ENCODE measurements at places on chromosomes 3 and 15. TPM values are rescaled to one million over a fixed set of nuclear protein-coding genes. Genes with fewer than 3 reads are reported as not detected.

- H3K27ac ChIP-seq, result no peak overlapping the region
- H3K4me3 ChIP-seq, result no peak overlapping the region
- DNase-seq, result no peak
- H3K27me3 ChIP-seq, result no peaks in the 10 kb centered on the region
- H3K4me1 ChIP-seq, result no peaks in the 10 kb centered on the region
- H3K36me3 ChIP-seq, result no peaks in the 10 kb centered on the region
These were observed 7.6 kb downstream of the MYO9A start for GRCh38 chr15:72110355-72110754.

Gene ADCY5
- 3.9 TPM for total RNA-seq

GRCh38 chr3:64244011-64244942 is 19.0 kb upstream of the PRICKLE2 start:
- peaks cover 16% of the 10 kb centered on the region for H3K4me1 ChIP-seq
- no peaks in the 10 kb centered on the region for H3K36me3 ChIP-seq
- peak; percentile 63 for DNase-seq
- no peak overlapping the region for H3K4me3 ChIP-seq
- no peak overlapping the region for H3K27ac ChIP-seq
- H3K27me3 ChIP-seq, result no peaks in the 10 kb centered on the region

- H3K27ac ChIP-seq, result no peak overlapping the region
- no peaks in the 10 kb centered on the region for H3K27me3 ChIP-seq
- H3K4me3 ChIP-seq, result no peak overlapping the region
- peaks cover 5% of the 10 kb centered on the region for H3K36me3 ChIP-seq
- peaks cover 5% of the 10 kb centered on the region for H3K4me1 ChIP-seq
These were observed 196.0 kb downstream of the LPP start for GRCh38 chr3:188349933-188350332.

Gene BLM
- 34.9 TPM for total RNA-seq

GRCh38 chr15:75325922-75326321 is 9.9 kb upstream of the COMMD4 start:
- no peak for DNase-seq
- no peak overlapping the region for H3K27ac ChIP-seq
- H3K4me1 ChIP-seq, result no peaks in the 10 kb centered on the region
- H3K27me3 ChIP-seq, result no peaks in the 10 kb centered on the region

DNA sequence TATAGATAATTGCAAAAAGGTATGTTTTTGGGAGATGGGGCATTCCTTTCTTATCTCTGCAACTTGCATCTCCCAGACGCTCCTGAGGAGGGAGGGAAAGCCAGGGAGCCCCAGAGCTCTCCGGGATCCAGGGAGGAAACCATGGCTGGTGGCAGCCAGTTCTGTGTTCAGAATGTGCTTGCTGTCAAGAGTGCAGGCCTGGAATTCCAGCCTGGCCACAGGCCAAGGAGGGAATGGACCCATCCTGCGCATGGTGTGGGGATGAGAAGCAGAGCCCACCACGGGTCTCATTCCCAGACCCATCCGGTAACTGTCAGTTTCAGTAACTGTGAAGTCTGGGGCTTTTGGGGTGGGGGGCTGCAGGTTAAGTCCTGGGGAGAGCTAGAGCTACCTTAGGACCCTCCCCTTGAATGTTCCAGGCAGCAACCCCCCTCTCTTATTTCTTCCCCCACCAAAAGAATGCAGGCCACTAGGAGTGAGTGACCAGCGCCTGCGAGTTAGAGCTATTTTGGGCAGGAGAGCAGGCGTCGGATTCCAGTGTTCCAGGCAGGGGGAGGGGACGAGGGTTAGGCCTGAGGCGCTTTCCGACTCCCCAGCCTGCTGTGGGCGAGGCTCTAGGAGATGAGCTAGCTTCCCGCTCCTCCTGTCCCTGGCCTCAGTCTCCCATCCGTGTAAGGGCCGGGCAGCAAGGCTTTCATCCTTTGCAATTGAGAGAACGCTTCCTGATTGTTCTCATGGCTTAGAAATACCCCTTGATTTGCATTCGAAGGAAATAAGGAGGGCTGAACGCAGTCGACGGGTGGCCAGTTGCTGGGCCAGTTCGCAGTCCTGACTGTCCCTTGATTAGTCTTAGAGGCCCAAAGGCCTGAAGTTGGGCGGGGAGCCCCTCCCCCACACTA is 781 bp upstream of the DAG1 start:
- H3K4me1 ChIP-seq, result peaks cover 20% of the 10 kb centered on the region
- peaks cover 13% of the 10 kb centered on the region for H3K36me3 ChIP-seq
- peak overlapping the region; percentile 91 for H3K27ac ChIP-seq
- peak overlapping the region; percentile 81 for H3K4me3 ChIP-seq
- H3K27me3 ChIP-seq, result no peaks in the 10 kb centered on the region

- H3K4me1 ChIP-seq, result no peaks in the 10 kb centered on the region
- H3K27me3 ChIP-seq, result no peaks in the 10 kb centered on the region
- DNase-seq, result no peak
- H3K4me3 ChIP-seq, result no peak overlapping the region
- no peak overlapping the region for H3K27ac ChIP-seq
These were observed 30.7 kb downstream of the LRTM1 start for GRCh38 chr3:54897028-54897711.

DNA sequence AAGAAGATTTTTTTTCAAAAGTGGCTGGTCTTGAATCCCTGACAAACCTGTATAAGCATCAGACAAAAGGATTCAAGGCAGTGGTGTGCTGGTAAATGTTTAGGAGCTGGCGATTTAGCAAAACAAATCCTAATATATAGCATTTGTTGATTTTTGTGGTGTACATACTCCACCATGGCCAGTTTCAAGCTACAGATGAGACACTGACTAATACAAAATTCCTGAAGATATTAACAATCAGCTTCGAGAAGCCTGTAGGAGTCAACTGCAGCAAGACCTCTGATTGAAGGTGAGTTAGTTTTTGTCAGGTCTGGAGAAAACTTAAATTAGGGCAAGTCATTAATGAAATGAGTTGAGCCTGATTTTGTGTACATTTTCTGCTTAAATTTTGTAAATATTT is 6.7 kb downstream of the STRIT1 start:
- H3K4me3 ChIP-seq, result no peak overlapping the region
- no peak for DNase-seq
- H3K36me3 ChIP-seq, result no peaks in the 10 kb centered on the region

DNA sequence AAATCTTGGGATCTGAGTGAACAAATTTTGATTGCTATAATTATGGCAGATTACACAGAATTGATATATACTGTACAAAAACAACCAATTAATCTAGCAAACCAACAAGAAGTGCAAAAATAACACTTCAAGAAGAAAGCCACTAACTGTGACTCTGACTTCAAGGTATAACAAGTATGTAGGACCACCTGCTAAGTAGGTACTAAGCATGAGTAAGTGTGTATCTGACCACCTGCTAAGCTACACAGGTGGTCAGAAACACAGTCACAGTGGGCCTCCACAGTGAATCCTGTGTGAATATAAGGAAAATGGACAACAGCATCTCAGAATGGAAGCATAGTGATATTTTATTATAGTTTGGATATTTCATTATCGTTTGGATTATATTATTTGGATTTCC is 14.8 kb upstream of the PLSCR4 start:
- H3K4me1 ChIP-seq, result peaks cover 9% of the 10 kb centered on the region
- H3K36me3 ChIP-seq, result no peaks in the 10 kb centered on the region
- no peaks in the 10 kb centered on the region for H3K27me3 ChIP-seq
- no peak overlapping the region for H3K27ac ChIP-seq
- no peak for DNase-seq

DNA sequence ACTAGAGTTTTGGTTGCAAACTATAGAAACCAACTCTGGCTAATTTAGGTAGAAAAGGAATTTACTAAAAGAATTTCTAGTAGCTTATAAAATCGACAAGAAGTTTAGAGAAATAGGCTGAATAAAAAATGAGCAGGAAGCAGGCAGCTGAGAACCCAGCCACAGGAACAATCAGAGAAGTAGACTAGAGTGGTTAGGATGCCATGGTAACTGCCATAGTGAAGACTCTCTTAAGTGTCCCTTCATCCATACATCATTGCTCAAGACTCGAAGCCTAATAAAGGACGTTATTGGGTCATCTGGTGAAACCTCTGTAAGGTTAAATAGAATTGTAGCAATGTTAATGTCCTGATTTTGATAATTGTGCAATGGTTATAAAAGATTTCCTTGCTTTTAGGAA is 13.8 kb downstream of the AVEN start:
- no peaks in the 10 kb centered on the region for H3K27me3 ChIP-seq
- peaks cover 2% of the 10 kb centered on the region for H3K4me1 ChIP-seq
- peaks cover 6% of the 10 kb centered on the region for H3K36me3 ChIP-seq
- DNase-seq, result no peak

DNA sequence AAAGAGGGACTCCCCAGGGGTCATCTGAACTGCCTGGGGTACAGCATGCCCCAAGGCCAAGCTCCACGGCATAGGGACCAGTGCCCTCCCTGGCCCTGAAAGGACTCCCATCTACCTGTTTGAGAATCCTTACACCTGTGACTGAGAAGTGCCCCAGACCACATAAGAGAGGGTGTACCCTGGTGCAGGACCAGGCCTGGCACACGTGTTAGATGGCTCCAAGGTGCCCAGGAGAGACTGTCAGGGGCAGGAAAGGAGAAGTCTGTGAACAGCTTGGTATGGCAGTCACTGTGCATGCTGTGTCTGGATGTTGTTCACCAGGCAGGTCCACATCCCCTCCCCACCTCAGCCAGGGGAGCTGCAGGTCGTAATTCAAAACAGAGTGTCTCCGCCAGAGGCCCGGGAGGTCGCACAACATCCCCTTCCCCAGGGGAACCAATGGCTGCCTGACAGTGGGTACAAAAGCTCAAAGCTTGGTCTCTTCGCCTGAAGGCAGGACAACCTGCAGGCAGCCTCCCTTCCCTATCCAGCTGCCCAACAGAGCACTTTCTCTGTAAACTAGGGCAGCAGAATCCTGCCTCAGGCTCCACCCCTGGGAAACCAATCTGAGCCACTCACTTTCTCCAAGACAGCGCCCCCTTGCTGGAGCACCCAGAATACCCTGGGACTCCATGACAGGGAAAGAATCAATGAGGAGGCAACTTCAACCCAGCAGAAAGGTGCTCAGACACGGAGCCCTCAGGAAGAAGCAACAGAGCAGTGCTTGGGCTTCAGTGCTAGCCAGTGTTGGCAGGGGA is 3.9 kb downstream of the NUP210 start:
- no peak overlapping the region for H3K27ac ChIP-seq
- H3K4me3 ChIP-seq, result no peak overlapping the region
- H3K36me3 ChIP-seq, result no peaks in the 10 kb centered on the region
- H3K27me3 ChIP-seq, result peaks cover 18% of the 10 kb centered on the region

DNA sequence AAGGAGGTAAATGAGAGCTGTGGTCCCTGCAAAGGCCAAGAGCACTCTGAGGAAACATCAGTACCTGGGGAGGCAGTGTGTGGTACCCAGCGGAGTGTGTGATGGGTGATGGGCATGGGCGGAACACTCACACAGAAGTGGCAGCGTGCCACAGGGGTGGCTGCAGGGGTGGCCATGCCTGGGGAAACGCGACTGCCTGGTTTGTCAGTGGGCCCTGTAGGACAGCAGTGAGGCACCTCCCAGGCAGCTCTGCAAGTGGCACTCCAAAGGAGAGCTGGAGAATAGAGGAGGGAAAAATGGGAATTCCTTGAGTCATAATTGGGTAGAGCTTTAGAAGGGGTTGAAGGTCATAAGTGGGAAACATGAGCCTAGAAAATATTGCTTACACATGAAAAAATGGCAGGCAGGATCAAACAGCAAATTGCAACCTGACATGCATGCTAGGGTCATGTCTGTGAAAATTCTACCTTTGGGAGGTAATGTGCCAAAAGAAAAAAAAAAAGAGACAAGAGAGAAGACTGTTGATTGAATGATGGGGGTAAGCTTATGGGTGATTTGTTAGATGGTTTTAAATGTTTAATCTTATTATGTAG is 138.4 kb downstream of the RPLP1 start:
- peaks cover 27% of the 10 kb centered on the region for H3K4me1 ChIP-seq
- no peak overlapping the region for H3K27ac ChIP-seq
- H3K4me3 ChIP-seq, result no peak overlapping the region
- no peaks in the 10 kb centered on the region for H3K36me3 ChIP-seq

- H3K4me3 ChIP-seq, result peak overlapping the region; percentile 93
- no peaks in the 10 kb centered on the region for H3K36me3 ChIP-seq
- peaks cover 12% of the 10 kb centered on the region for H3K4me1 ChIP-seq
- peak overlapping the region; percentile 57 for H3K27ac ChIP-seq
These were observed 107.0 kb downstream of the IQSEC1 start for GRCh38 chr3:12965999-12966846.

Gene ARL6IP5
- 33.7 TPM for total RNA-seq

Gene FETUB
- not detected for total RNA-seq

GRCh38 chr3:172536505-172536904 is 13.3 kb upstream of the TNFSF10 start:
- no peak for DNase-seq
- no peak overlapping the region for H3K4me3 ChIP-seq
- no peaks in the 10 kb centered on the region for H3K4me1 ChIP-seq
- no peaks in the 10 kb centered on the region for H3K36me3 ChIP-seq
- no peaks in the 10 kb centered on the region for H3K27me3 ChIP-seq

GRCh38 chr3:72888546-72889309 is 882 bp downstream of the GXYLT2 start:
- H3K27me3 ChIP-seq, result peaks cover 4% of the 10 kb centered on the region
- H3K36me3 ChIP-seq, result no peaks in the 10 kb centered on the region
- no peak overlapping the region for H3K27ac ChIP-seq
- H3K4me1 ChIP-seq, result no peaks in the 10 kb centered on the region
- peak overlapping the region; percentile 86 for H3K4me3 ChIP-seq

Gene MNS1
- total RNA-seq, result 4.6 TPM

- no peaks in the 10 kb centered on the region for H3K36me3 ChIP-seq
- no peaks in the 10 kb centered on the region for H3K4me1 ChIP-seq
- no peaks in the 10 kb centered on the region for H3K27me3 ChIP-seq
- peak; percentile 66 for DNase-seq
These were observed 48.9 kb upstream of the TCF12 start for GRCh38 chr15:56869573-56869972.

- H3K4me1 ChIP-seq, result no peaks in the 10 kb centered on the region
- no peak overlapping the region for H3K27ac ChIP-seq
- no peak overlapping the region for H3K4me3 ChIP-seq
- no peaks in the 10 kb centered on the region for H3K27me3 ChIP-seq
- DNase-seq, result peak; percentile 54
These were observed 235.1 kb downstream of the CD47 start for GRCh38 chr3:107855710-107856109.

Gene TRIM69
- 5.7 TPM for total RNA-seq

- peak; percentile 53 for DNase-seq
- H3K27me3 ChIP-seq, result no peaks in the 10 kb centered on the region
- no peak overlapping the region for H3K27ac ChIP-seq
- peaks cover 10% of the 10 kb centered on the region for H3K4me1 ChIP-seq
- no peak overlapping the region for H3K4me3 ChIP-seq
These were observed 30.7 kb downstream of the ATP13A5 start for GRCh38 chr3:193347521-193348501.

Gene GATM
- total RNA-seq, result 35.2 TPM

GRCh38 chr3:89955156-89955555 is 847.7 kb downstream of the EPHA3 start:
- no peaks in the 10 kb centered on the region for H3K4me1 ChIP-seq
- peak overlapping the region; percentile 32 for H3K4me3 ChIP-seq
- no peaks in the 10 kb centered on the region for H3K36me3 ChIP-seq
- no peaks in the 10 kb centered on the region for H3K27me3 ChIP-seq
- peak; percentile 47 for DNase-seq
- H3K27ac ChIP-seq, result no peak overlapping the region

- DNase-seq, result no peak
- no peaks in the 10 kb centered on the region for H3K36me3 ChIP-seq
- no peak overlapping the region for H3K27ac ChIP-seq
- peaks cover 25% of the 10 kb centered on the region for H3K27me3 ChIP-seq
These were observed 157.6 kb upstream of the PPP2R3A start for GRCh38 chr3:135807879-135808278.

Gene ARGFX
- total RNA-seq, result not detected

Data from endodermal cell (in vitro differentiated cells).